Upper lobe of right lung (tissue), 1 donor: ENCODE measurements at places on chromosomes 3 and 15. TPM values are rescaled to one million over a fixed set of nuclear protein-coding genes. Genes with fewer than 3 reads are reported as not detected.

The CDHR4 gene
- total RNA-seq: not detected

The GHSR gene
- not detected for total RNA-seq

The CPN2 gene
- not detected for total RNA-seq

The CFAP91 gene
- total RNA-seq: 3.7 TPM

The SHC4 gene
- total RNA-seq: 0.32 TPM

The ESYT3 gene
- total RNA-seq: 66.4 TPM

DNA sequence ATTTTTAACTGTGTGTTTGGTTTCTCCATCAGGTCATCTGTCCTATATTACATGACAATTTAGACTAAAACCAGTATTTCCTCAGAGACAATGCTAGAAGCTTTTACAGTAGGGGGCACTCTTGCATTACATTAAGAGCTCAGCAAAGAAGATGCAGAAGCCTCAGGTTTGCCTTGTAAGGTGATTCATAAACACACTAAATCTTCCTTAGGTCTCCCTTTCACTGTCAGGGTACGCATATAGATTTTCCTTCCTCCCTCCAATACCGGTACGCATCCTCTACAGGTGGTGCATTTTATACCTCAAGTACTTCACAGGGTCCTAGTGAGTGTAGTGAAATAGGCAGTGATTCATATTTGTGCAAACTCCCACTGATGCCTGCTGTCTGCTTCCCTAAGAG is 46.5 kb downstream of the CD86 start:
- no peaks in the 10 kb centered on the region for H3K36me3 ChIP-seq
- no peak overlapping the region for H3K4me3 ChIP-seq
- H3K4me1 ChIP-seq: no peaks in the 10 kb centered on the region

- no peak overlapping the region for H3K4me3 ChIP-seq
- H3K4me1 ChIP-seq: no peaks in the 10 kb centered on the region
- no peak overlapping the region for H3K27ac ChIP-seq
- no peaks in the 10 kb centered on the region for H3K36me3 ChIP-seq
- no peak for DNase-seq
These were observed 751.9 kb downstream of the ROBO1 start for GRCh38 chr3:79015854-79016253.

DNA sequence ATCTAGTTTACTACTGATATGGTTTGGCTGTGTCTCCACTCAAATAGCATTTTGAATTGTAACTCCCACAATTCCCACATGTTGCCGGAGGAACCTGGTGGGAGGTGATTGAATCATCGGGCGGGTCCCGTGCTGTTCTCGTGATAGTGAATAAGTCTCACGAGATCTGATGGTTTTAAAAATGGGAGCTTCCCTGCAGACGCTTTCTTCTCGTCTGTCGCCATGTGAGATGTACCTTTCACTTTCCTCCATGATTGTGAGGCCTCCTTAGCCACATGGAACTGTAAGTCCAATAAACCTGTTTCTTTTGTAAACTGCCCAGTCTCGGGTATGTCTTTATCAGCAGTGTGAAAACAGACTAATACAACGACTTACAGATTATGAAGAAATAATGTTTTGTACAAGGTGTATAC is 35.6 kb upstream of the PYDC2 start:
- DNase-seq: no peak
- no peak overlapping the region for H3K27ac ChIP-seq
- no peaks in the 10 kb centered on the region for H3K36me3 ChIP-seq
- H3K27me3 ChIP-seq: peaks cover 5% of the 10 kb centered on the region
- no peak overlapping the region for H3K4me3 ChIP-seq
- no peaks in the 10 kb centered on the region for H3K4me1 ChIP-seq

GRCh38 chr3:156559321-156559720 is 4.4 kb upstream of the SSR3 start:
- no peaks in the 10 kb centered on the region for H3K27me3 ChIP-seq
- DNase-seq: no peak
- no peak overlapping the region for H3K4me3 ChIP-seq
- H3K4me1 ChIP-seq: peaks cover 6% of the 10 kb centered on the region
- no peaks in the 10 kb centered on the region for H3K36me3 ChIP-seq

GRCh38 chr3:65617209-65617608 is 421.5 kb downstream of the MAGI1 start:
- H3K36me3 ChIP-seq: no peaks in the 10 kb centered on the region
- no peaks in the 10 kb centered on the region for H3K27me3 ChIP-seq
- no peaks in the 10 kb centered on the region for H3K4me1 ChIP-seq
- DNase-seq: no peak

- H3K36me3 ChIP-seq: no peaks in the 10 kb centered on the region
- DNase-seq: no peak
- no peak overlapping the region for H3K4me3 ChIP-seq
- no peaks in the 10 kb centered on the region for H3K4me1 ChIP-seq
- H3K27me3 ChIP-seq: no peaks in the 10 kb centered on the region
These were observed 328.1 kb upstream of the RGMA start for GRCh38 chr15:93417156-93417555.

- no peak overlapping the region for H3K27ac ChIP-seq
- no peak overlapping the region for H3K4me3 ChIP-seq
- no peaks in the 10 kb centered on the region for H3K36me3 ChIP-seq
- no peak for DNase-seq
- H3K27me3 ChIP-seq: no peaks in the 10 kb centered on the region
- no peaks in the 10 kb centered on the region for H3K4me1 ChIP-seq
These were observed 35.9 kb upstream of the MRPS22 start for GRCh38 chr3:139307601-139308555.

DNA sequence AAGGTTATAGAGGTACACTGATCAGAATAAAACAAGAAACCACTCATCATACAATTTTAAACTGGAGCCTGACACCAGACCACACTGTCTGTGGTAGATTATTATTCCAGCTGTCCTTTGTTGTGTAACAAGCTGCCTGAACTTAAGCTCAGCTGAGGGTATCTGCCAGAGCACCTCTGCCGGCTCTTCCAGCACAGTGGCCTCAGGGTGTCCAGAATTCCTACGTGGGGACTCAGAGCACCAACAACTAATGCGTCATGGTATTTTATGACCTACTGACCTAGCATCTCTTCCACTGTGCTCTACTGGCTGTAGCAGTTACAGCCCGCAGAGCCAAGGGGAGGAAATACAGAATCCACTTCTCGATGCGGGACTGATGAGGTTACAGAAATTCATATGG is 15.6 kb upstream of the RAF1 start:
- H3K27me3 ChIP-seq: no peaks in the 10 kb centered on the region
- H3K4me3 ChIP-seq: no peak overlapping the region
- no peak overlapping the region for H3K27ac ChIP-seq
- no peaks in the 10 kb centered on the region for H3K4me1 ChIP-seq
- no peaks in the 10 kb centered on the region for H3K36me3 ChIP-seq
- DNase-seq: no peak

DNA sequence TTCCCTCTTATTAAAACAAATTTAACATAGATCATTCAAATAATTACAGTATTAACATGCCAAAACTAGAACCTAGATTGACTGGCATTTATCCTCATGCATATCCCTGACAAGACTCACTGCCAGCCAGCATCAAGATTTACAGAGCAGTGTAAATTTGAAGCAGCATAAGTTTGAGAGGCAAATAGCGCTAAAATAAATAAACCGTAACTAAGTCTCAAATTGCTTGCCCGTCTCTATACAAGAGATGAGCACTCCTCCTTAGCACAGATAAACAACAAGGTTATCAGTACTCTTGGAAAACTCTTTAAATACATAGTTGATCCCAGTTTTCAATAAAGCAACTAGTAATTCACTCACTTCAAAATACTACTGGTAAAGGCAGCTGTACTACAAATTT is 29.6 kb downstream of the MSL2 start:
- H3K27me3 ChIP-seq: no peaks in the 10 kb centered on the region
- peaks cover 33% of the 10 kb centered on the region for H3K4me1 ChIP-seq
- DNase-seq: no peak
- no peaks in the 10 kb centered on the region for H3K36me3 ChIP-seq

DNA sequence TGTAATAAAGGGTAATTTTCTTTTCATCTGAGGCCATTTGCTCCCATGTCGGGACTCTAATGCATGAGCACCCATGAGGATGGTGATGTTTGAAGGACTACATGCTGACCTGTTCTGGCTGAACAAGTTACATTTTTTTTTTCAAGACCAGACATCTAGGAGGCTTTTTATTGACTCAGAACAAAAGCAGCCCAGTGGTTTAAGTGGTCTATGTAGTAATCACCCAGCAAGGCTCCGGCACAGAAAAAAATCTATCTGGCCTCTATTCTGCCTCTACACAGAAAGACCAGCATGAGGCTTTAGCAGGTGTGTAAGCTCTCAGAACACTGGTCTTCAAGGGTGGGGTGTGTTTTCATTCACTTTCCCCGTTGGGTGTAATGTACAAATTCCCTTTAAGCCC is 95.1 kb upstream of the ZBED2 start:
- no peak overlapping the region for H3K27ac ChIP-seq
- H3K4me1 ChIP-seq: no peaks in the 10 kb centered on the region
- H3K4me3 ChIP-seq: no peak overlapping the region
- no peaks in the 10 kb centered on the region for H3K36me3 ChIP-seq
- DNase-seq: no peak
- H3K27me3 ChIP-seq: no peaks in the 10 kb centered on the region

- no peak overlapping the region for H3K4me3 ChIP-seq
- no peaks in the 10 kb centered on the region for H3K36me3 ChIP-seq
- H3K27ac ChIP-seq: no peak overlapping the region
- H3K4me1 ChIP-seq: no peaks in the 10 kb centered on the region
- DNase-seq: no peak
- H3K27me3 ChIP-seq: no peaks in the 10 kb centered on the region
These were observed 19.4 kb upstream of the FEZF2 start for GRCh38 chr3:62392626-62393292.

GRCh38 chr15:43168192-43169107 is 16.8 kb upstream of the CCNDBP1 start:
- no peak overlapping the region for H3K27ac ChIP-seq
- no peaks in the 10 kb centered on the region for H3K27me3 ChIP-seq
- peaks cover 49% of the 10 kb centered on the region for H3K36me3 ChIP-seq
- H3K4me3 ChIP-seq: no peak overlapping the region
- DNase-seq: no peak

GRCh38 chr3:85251766-85252165 is 293.0 kb downstream of the CADM2 start:
- no peak for DNase-seq
- no peaks in the 10 kb centered on the region for H3K4me1 ChIP-seq
- no peaks in the 10 kb centered on the region for H3K36me3 ChIP-seq
- H3K27me3 ChIP-seq: no peaks in the 10 kb centered on the region

DNA sequence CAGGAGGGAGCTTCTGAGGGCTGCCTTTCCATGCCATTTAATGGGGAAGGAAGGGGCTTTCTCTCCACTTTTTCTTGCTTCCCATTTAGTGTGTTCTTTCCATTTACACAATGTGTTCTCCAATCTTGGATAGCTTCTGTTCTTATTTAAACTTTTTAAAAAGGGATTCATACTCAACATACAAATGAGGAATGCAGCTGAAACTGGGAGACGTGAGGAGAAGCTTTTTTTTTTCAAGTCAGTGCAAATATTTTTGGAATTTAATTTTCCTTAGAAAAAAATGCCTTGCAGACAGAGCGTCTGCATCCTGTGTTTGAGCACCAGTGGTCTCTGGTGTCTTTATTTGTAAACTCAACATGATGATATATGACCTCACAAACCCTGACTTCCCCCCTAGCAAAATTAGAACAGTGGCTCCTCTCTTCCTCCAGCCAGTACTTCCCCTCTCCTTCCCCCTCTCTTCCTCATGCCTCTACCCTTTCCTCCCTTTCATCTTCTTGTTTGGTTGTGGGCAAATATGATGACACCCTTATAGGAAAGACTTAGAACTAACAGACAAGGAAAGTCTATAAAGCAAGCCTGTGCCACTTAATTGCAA is 48.1 kb upstream of the PCSK6 start:
- DNase-seq: no peak
- no peak overlapping the region for H3K27ac ChIP-seq
- no peaks in the 10 kb centered on the region for H3K27me3 ChIP-seq
- no peaks in the 10 kb centered on the region for H3K36me3 ChIP-seq
- H3K4me1 ChIP-seq: no peaks in the 10 kb centered on the region

DNA sequence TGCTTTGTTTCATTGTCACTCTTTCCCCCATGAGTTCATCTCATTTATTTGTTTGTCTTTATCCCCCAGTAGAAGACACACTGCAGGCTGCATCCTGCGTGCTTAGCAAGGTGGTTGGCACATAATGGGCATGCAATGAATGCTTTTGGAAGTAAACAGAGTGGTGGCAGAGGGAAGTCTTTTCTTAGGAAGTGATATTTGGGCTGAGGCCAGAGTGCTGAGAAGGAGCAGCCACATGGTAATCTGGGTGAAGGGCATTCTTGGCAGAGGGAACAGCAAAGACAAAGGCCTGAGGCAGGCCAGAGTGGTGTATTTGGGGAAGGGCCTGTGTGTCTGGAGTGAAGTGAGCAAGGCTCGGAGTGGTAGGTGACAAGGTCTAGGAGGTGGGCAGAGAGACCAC is 17.7 kb upstream of the ADAMTS7 start:
- no peak overlapping the region for H3K27ac ChIP-seq
- no peaks in the 10 kb centered on the region for H3K36me3 ChIP-seq
- peaks cover 3% of the 10 kb centered on the region for H3K27me3 ChIP-seq
- no peak for DNase-seq
- H3K4me1 ChIP-seq: peaks cover 5% of the 10 kb centered on the region
- H3K4me3 ChIP-seq: no peak overlapping the region

GRCh38 chr3:13233487-13234485 is 160.6 kb upstream of the IQSEC1 start:
- H3K4me3 ChIP-seq: no peak overlapping the region
- no peaks in the 10 kb centered on the region for H3K4me1 ChIP-seq
- DNase-seq: no peak
- no peaks in the 10 kb centered on the region for H3K27me3 ChIP-seq
- H3K36me3 ChIP-seq: no peaks in the 10 kb centered on the region
- no peak overlapping the region for H3K27ac ChIP-seq

DNA sequence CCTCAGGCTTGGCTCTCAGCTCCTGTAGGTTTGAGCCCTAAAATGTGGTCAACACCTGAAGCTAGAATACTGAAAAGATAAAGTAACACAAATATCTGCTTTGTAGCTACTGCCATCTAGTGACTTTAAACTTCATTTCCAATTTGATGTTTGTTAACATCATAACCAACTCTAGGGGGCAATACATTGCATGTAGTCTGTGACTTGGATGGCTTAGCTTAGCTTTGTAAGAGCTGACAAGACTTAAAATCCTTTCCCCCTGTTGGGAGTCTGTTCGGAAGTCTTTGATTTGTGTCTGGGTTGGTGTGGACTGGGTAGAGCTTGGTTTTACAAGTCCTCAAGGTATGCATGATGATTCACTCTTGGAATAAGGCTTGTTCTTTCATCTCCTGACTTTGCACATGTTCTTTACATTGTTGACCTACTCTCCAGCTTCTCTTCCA is 51.7 kb downstream of the SCN11A start:
- no peaks in the 10 kb centered on the region for H3K36me3 ChIP-seq
- no peak overlapping the region for H3K27ac ChIP-seq
- no peaks in the 10 kb centered on the region for H3K27me3 ChIP-seq
- DNase-seq: no peak
- H3K4me1 ChIP-seq: no peaks in the 10 kb centered on the region
